ENCODE measurements at places on chromosomes 1 and 21.

DNA sequence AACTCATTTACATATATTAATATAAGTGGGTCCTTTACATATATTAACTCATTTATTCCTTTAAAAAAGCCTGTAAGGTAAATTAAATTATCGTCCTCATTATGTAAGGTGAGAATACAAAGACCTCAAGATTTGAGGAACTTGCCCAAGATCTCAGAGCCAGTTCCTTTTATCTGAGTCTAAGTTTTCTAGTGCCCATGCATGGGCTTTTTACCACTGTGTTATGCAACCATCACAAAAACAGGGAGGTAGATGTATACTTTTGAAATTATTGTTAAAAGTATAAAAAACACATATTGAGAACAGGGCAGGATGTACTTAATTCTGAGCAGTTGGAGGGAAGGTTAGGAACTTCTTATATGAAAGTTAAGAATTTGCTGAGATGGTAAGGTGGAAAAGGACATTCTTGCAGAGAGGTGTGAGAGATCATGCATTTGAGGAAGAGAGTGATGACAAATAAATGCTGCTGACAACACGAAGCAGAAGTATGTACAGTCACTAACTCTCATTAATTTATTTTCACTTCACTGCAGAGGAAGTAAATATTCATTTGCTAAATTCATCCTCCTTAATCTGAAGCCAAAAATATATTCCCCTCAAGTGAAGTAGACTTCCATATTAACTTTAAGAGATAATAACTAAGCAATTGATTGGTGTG, 28.9 kb upstream of the LYPLAL1 start:
- DNase-seq: no peak

GRCh38 chr1:203828002-203828401, 32.6 kb downstream of the ZBED6 start:
- DNase-seq: peak; percentile 39

GRCh38 chr21:15442743-15443469, 286.9 kb upstream of the USP25 start:
- no peak for DNase-seq

DNA sequence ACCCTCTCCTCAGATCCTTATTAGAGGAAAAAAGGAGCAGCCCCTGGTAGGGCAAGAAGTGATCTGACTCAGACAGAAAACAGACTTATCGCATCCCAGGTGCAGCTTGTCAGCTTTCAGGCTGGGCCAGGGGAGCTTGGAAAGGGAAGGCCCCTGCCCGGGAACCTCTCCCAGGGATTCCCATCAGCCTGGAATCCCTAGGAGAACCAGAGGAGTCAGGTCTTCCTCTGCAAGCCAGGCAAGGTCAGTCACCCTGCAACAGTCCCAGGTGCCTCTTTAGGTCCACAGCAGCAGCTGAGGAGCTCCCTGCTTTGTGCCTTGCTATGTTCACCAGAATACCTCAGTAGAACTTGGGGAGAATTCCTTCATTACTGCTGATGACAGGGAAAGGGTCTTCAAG, 2.9 kb upstream of the PRAMEF12 start:
- DNase-seq: no peak

- no peak for DNase-seq
Observed at GRCh38 chr1:109331113-109331512, 24.3 kb upstream of the MYBPHL start.
